NCI-H526 treated with DMSO at 0.1 percent for 48 hours (cell line): ENCODE measurements at places on chromosomes 4 and X.
A peak's percentile ranks its signal among the peaks of the same experiment; 100 is the strongest.

DNA sequence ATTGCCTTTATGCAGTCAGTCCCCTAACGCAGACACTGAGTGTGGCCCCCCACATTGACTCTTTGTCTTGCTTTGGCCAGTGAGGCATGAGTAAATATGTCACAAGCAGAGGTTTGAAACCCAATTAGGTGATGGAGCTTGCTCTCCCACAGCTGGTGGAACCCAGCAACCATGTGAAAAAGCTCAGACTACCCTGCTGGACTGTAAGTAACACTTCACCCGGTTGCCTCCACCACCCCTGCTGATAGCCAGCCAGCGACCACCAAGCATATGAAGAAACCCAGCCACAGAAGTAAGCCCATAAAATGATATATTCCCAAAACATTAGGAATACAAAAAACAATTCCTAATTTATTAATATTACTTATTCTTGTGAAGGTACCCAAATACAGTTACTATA, 21.6 kb upstream of the PDCL2 start:
- DNase-seq, result no peak

DNA sequence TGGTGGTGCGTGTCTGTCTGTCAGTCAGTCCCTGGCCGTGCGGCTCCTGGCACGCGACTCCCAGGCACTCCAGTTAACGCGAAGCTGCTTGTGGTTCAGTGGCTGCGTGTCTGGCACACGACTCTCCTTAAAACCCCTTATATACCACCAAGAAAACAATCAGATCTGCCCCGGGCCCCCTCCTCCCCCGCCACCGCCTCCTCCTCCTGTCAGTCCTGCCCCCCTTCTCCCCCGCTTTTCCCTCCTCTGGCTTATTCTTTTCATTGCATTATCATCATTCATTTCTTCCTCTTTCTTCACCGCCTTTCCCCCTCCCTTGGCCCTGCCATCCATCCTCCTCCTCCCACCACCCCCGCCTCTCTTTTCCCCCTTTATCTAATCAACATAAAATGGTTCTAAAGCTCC, at the start of gene NEUROG2:
TSS of gene NEUROG2 (minus strand) at position 115 of the 405 bp plus-strand sequence. CDS start 705 bp downstream, outside the sequence.
- DNase-seq, result no peak

- DNase-seq, result no peak
Measured at GRCh38 chrX:101668143-101668542, 8.5 kb upstream of the ARMCX2 start.

DNA sequence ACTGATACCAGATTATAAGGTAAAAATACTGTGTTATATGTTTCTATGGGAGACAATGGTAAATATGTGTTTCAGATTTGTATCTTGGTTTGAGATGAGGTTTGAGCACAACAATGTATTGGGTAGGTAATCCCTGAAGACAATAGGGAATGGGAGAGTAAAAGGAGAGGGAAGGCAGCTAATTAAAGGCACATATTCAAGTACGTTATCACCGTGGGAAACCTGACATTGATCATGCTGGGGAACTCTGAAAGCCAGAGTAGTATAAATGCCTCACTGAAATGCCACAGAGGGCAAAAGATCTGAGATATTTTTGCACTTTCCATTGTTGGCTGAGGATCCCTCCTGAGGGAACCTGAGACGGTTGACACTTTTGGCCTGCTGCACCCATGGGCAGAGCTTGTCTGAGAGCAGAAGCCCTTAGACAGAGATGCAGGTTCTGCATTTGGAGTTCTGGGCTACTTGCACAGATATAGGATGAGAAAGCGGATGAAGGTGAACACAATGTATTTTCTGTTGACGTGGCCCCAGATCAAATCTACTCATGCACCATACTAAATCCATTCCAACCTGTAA, 506.7 kb downstream of the PCDH18 start:
- no peak for DNase-seq

- DNase-seq, result peak; percentile 53
Measured at GRCh38 chr4:170990989-170991589, 822.1 kb upstream of the GALNTL6 start.
